Suppressor macrophage (primary cell): ENCODE measurements at places on chromosomes 13 and 19.
A peak's percentile ranks its signal among the peaks of the same experiment; 100 is the strongest.

- DNase-seq = no peak
Observed at GRCh38 chr13:93298713-93299112, 72.1 kb downstream of the GPC6 start.

- DNase-seq = no peak
Observed at GRCh38 chr13:113579686-113580085, 4.9 kb upstream of the TFDP1 start.

DNA sequence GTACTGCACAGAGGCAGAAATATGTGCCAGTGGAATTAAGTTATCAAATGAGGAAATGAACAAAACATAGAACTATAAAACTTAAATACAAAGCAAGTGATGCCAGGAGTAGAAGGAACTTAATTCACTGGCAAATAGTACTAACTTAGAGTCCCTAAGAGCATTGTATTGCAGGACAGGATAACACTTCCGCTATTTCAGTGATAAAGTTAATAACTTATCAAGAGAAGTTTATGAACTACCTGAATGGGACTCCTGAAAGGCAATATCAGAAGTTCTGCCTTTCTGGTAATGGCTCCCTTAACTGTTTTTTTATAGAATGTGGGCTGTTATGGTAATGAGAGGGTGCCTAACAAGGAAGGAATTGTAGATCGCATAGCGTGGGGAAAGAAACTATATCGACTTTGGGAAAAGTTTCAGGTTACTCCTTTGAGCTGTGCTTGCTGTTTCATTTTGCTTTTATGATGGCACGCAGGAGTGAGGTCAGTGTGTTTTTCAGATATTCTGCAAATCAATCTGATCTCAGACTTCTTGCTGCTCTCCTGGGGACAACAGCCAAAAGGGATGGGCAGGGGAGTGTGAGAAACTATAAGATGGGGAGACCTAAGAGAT is 95.3 kb upstream of the MLNR start:
- DNase-seq = no peak

- no peak for DNase-seq
Observed at GRCh38 chr19:19110410-19111135, 27.7 kb downstream of the TMEM161A start.

- no peak for DNase-seq
Observed at GRCh38 chr13:24002206-24002815, 105.0 kb upstream of the C1QTNF9B start.

- DNase-seq = no peak
Observed at GRCh38 chr19:10952809-10953208, 8.0 kb upstream of the SMARCA4 start.

GRCh38 chr13:35669321-35669720 is 192.8 kb upstream of the MAB21L1 start:
- DNase-seq = no peak

DNA sequence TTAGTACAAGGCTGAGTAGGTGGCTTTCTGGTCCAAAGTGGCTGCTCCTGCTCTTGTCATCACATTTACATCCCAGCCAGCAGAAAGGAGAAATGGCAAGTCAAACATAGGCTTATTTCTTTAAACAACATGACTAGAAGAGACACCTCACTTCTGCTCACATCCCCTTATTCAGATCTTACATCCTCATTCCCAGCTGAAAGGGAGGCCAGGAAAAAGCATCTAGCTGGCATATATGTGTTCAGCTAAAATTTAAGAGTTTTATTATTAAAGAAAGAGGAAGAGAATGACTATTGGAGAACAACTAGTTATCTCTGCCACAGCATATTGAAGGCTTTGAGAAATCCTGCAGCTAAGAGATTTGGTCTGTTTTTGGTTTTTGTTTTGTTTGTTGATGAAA is 34.1 kb downstream of the RGCC start:
- DNase-seq = peak; percentile 43

DNA sequence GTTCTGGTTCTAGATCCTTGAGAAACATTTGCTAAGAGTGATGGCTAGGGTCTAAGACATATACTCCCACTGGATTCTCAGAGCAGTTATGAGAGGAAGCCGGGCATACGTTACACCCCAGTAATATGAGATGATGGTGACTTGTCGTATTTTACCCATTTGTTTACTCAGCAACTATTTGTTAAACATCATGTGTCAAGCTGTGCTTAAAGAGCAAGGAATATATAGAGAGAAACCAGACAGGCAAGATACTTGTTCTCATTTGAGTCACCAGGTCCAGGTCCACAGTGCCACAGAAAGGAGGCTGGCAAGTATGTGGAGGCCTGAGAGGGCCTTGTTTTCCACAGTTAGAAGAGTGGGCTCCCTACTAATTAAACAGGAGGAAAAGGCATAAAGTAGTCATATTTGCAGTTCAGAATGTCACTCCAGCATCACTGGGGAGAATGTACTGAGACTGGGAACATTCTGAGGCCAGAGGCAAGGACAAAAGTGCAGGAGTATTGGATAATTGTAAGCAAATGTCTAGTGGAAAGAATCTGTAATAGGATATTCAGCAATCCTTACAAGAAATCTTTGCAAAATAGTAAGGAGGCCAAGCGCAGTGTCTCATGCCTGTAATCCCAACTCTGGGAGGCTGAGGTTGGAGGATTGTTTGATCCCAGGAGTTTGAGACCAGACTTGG is 142.2 kb downstream of the IRS2 start:
- DNase-seq = no peak

DNA sequence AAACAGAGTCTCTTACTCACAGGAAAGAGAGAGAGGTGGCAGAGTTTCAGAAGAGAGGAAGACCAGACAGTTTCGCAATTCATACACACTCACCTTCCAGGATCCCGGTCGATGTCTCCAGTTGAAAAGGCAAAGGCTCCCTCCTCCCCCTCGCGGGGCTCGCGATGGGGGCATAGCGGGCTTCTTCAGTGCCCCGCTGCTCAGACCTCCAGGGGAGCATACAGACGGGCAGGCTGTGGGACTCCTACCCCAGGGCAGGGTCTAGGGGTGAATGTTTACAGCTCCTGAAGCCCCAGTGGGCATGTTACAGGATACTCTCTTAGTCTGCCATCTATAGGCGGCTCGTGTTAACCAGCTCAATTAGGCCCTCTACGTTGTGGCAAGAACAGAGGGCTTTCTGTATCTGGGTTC is 139.2 kb downstream of the SLITRK5 start:
- DNase-seq = no peak

GRCh38 chr19:50464348-50464747 is 12.0 kb upstream of the EMC10 start:
- no peak for DNase-seq

GRCh38 chr19:53158119-53158656 is 665 bp downstream of the ZNF347 start:
- peak; percentile 35 for DNase-seq

DNA sequence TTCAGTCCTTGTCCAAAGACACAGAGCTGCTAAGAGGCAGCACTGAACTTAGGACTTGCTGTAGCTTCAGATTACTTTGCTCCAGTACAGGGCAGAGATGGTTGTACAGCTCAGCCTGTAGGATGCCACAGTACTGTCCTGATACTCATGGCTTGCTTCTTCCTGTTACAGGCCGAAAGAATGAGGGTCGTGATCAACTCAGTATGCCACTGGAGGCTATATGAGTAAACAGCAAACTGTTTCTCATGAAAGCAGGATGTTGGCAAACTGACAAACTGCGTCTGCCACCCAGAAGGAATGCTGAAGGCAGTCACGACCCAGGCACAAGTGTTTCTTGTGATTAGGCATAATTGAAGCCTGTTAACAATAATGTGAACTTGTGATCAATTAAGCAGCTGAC is 2.8 kb downstream of the ZNF749 start:
- no peak for DNase-seq

DNA sequence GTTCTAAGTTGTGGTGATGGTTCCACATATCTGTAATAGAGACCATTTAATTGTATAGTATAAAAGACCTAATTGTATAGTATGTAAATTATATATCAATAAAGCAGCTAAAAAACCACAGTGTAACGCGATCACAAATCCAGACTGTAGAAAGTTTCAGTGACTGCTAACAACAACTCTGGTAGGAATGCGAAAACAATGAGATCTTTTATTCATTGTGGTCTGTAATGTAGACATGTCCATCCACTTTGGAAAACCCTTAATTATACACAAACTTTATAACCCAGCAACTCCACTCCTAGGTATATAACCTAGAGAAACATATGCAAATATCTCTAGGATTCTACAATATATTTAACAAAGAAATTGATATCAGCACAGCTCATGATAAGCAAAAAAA is 549.5 kb downstream of the SLITRK1 start:
- DNase-seq = no peak

DNA sequence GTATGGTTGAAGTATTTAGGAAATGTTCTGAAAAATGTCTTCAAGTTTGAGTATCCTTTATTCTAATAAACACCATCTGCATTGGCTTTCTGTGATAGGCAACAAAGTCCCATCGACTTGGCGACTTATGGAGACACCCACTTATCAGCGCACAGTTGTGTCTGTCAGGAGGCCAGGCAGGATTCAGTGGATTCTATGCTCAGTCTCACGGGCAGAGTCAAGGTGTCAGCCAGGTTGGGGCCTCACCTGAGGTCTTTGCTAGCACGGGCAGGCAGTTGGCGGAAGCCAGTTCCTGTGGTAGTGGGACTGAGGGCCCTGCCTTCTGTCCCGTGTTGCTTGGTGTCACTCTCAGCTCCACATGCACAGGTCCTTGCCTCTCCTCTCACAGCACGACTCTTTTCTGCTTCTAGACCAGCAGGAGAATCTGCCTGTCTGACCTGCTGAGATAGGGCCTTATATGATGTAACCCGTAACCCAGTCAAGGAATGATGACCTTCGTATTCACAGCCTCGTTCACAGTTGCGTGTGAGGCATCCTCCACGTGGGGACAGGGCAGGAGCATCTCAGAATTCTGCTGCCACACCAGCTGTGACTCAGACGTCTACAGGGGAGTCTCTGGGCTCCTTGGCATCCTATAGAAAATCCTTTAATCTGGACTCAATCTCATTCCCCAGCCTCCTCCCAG is 10.0 kb downstream of the CUL4A start:
- DNase-seq = no peak

GRCh38 chr19:33631609-33631973 is 9.8 kb downstream of the CHST8 start:
- no peak for DNase-seq

GRCh38 chr13:31168736-31169135 is 7.0 kb upstream of the HSPH1 start:
- no peak for DNase-seq

GRCh38 chr13:45700971-45701900 is 884 bp upstream of the CBY2 start:
- DNase-seq = no peak

- DNase-seq = no peak
Observed at GRCh38 chr13:65473196-65473595, 1756.9 kb downstream of the PCDH9 start.

DNA sequence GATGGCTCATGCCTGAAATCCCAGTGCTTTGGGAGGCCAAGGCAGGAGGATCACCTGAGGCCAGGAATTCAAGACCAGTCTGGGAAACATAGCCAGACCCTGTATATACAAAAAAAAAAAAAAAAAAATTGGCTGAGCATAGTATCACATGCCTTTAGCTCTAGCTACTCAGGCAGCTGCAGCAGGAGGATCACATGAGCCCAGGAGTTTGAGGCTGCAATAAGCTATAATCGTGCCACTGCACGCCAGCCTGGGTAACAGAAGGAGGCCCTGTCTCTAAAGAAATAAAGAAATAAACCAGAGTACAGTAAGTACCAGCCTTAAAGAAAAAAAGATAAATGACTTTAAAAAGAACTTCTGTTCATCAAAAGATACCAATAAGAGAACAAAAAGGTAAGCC is 52.9 kb downstream of the FAM124A start:
- DNase-seq = no peak
